ENCODE measurements at places on chromosomes 3 and 15. TPM values are rescaled to one million over a fixed set of nuclear protein-coding genes. Genes with fewer than 3 reads are reported as not detected.

PARP9 gene
- total RNA-seq: 27.5 TPM

ZPLD1 gene
- not detected for total RNA-seq

AGBL1 gene
- total RNA-seq: not detected

IL1RAP gene
- total RNA-seq: 40.5 TPM

MYLK gene
- 16.6 TPM for total RNA-seq

TLR9 gene
- total RNA-seq: 0.04 TPM

ARGFX gene
- total RNA-seq: not detected

PPP1R14D gene
- total RNA-seq: not detected

ENTPD3 gene
- total RNA-seq: 9.2 TPM

IGDCC3 gene
- 0.08 TPM for total RNA-seq

DUOXA2 gene
- total RNA-seq: 10.4 TPM

GPR149 gene
- not detected for total RNA-seq

TRIM71 gene
- not detected for total RNA-seq

STRC gene
- total RNA-seq: not detected

EPHB3 gene
- total RNA-seq: 44.7 TPM

KIF15 gene
- 7.3 TPM for total RNA-seq

HOMER2 gene
- 26.3 TPM for total RNA-seq

MON1A gene
- 8.5 TPM for total RNA-seq

OGG1 gene
- 9.6 TPM for total RNA-seq

CLEC3B gene
- total RNA-seq: 3.1 TPM

CHCHD4 gene
- total RNA-seq: 13.0 TPM

HIGD2B gene
- not detected for total RNA-seq

PRSS50 gene
- not detected for total RNA-seq

SEMA4B gene
- total RNA-seq: 216 TPM

PIGBOS1 gene
- 4.5 TPM for total RNA-seq

H1-8 gene
- total RNA-seq: not detected

MYZAP gene
- total RNA-seq: 19.8 TPM

UPK1B gene
- 0.96 TPM for total RNA-seq

PLAAT1 gene
- total RNA-seq: 7.4 TPM

KLF13 gene
- total RNA-seq: 42.7 TPM

ATP13A5 gene
- total RNA-seq: 0.12 TPM

ZNF717 gene
- 7.3 TPM for total RNA-seq

ZNF660 gene
- 0.16 TPM for total RNA-seq

HCLS1 gene
- 5.1 TPM for total RNA-seq

CIDEC gene
- not detected for total RNA-seq

RNF7 gene
- 88.6 TPM for total RNA-seq

SLC2A2 gene
- not detected for total RNA-seq

SLC22A13 gene
- total RNA-seq: 0.64 TPM

FAM174B gene
- 4.3 TPM for total RNA-seq

EXD1 gene
- not detected for total RNA-seq

DNAH1 gene
- 1.6 TPM for total RNA-seq

CRBN gene
- total RNA-seq: 20.9 TPM

GOLGA6L4 gene
- total RNA-seq: 2.4 TPM

EFHB gene
- not detected for total RNA-seq

MUC4 gene
- 43.5 TPM for total RNA-seq

P2RY1 gene
- total RNA-seq: 20.5 TPM

PPP2R3A gene
- total RNA-seq: 11.4 TPM

VIPR1 gene
- 3.9 TPM for total RNA-seq

TMEM42 gene
- 10.1 TPM for total RNA-seq

SNAPC5 gene
- 11.4 TPM for total RNA-seq

XXYLT1 gene
- total RNA-seq: 12.7 TPM

MAGEL2 gene
- total RNA-seq: 0.08 TPM

TRIP4 gene
- total RNA-seq: 22.1 TPM

ATP2B2 gene
- total RNA-seq: 0.24 TPM

VGLL3 gene
- 1.6 TPM for total RNA-seq

THBS1 gene
- total RNA-seq: 16.3 TPM
